AG10803 (cell line): ENCODE measurements at places on chromosomes 2 and 18.
A peak's percentile ranks its signal among the peaks of the same experiment; 100 is the strongest.

DNA sequence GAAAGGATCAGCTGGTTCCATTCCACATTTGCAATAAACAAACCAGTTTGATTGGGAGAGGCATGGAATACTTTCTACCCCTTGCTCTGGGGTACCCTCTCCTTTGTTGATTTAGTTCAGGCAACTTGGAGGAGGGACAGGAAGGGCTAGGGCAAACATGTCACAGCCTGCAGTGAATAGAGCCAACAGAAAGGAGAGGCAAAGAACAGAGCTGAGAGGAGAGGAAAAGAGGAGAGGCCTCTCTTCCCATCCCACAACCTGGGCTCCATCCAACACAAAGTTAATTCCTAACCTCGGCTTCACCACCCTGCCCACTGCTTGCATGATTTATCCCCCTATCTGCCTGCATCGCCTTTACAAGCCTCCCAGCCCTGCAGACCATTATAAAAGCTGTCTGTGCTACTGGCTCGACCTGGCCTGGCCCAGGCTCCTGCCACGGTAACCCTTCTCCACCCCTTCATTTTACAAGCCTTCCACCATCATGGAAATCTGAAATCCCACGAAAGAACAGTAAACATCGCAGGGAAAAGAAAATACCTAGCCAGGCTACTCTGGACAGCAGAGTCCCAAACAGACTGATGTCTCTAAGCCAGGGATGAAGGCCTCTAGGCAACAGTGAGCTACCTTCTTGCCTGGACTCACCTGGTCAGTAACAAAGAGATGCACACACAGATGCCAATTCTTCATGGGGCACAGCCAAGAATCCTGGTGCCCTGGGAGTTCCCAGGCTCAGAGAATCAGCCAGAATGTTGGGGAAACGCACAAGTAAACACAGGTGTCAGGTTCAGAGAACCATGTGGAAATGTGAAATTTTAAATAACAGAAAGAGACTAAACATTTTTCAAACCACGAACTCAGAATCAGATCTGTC is 43.6 kb downstream of the NHEJ1 start:
- DNase-seq = no peak

GRCh38 chr2:208618220-208618619 is 211.6 kb downstream of the PTH2R start:
- DNase-seq = no peak

DNA sequence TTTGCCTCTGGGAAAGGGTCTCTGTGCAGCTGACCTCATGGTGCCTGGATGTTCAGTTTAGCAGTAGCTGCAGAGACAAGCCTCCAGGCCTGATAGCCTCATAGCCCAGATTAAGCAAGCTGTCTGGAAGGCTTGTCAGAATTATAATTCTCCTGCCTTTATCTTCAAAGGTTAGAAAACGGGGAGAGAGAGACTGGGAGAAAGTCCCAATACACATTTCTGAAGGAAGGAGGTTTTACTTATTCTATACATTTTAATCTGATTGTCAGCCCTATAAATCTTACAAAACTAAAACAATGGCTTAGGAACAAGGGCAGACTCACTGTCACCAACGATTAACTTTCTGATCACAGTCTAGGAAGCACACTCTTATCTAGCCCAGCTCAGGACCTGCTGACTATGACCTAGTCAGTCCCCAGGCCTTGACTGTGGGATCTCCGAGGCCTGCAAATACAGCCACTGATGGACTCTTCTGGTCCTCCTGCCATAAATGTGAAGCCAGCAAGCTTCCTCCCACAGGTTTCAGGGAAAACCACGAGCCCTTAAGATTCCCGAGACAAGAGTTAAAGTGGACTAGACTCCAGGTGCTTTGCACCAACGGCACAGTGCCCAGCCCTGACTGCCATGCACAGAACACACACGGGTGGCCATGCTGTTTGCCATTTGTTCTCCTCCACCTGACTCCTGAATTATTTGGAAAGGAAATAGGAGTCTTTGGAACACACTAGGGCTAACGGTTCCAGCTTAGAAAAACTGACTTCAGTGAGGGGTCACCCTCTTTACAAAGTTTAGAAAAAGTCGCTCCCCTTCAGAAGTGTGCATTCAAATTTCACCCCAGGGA is 111.4 kb upstream of the SMAD7 start:
- no peak for DNase-seq

DNA sequence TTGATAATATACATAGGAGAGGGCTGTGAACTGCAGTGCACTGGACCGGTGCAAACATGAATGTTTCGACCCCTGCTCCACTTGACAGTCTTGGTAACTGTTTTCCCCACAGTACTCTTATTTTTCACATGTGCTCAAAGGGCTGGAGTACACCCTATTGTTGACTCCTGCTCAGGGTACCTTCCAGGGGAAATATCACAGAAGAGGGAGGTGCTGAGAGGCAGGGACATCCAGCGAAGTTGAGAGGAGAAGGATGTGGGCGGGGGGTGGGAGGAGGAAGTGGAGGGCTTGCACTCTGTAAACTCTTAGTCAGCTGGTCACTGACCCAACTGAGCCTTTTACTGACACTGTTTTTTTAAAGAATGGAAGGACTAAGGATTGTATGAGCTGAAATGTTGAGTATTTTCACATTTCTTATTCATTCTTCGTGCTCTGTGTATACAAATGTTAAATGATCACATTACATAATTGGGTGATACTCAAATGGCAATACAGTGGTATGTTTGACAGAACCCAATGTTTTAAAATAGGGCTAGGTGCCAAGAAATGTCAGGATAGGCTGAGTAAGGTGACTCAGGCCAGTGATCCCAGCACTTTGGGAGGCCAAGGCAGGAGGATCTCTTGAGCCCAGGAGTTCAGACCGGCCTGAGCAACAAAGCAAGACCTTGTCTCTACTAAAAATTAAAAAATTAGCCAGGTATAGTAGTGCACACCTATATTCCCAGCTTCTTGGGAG is 10.0 kb downstream of the INPP4A start:
- DNase-seq = no peak

DNA sequence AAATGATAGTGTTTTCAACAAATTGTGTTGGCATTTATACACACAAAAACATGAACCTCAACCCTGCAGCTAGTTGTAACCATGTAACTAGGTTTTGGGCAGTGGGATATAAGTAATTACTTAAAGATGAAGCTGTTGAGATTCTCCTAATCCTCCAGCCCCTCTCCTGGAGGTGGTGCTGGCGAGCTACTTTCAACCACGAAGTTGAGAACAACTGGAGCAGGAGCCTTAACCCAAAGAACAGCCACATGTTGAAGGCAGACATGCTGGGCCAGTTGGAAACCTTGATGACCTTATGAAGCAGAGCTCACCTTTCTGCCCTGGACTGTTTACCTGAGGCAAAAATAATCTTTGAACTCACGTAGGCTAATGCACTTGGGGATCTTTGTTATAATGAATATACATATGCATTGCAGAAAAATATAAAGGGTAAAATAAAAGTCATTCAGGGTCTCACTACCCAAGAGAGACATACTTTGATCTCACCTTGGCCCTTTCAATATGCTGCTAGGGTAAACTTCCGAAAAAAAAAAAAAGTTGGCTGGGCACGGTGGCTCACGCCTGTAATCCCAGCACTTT is 89.6 kb upstream of the NPAS2 start:
- peak; percentile 77 for DNase-seq

GRCh38 chr2:171159372-171160118 is 1.1 kb downstream of the TLK1 start:
- DNase-seq = peak; percentile 76

- no peak for DNase-seq
These were observed 204.1 kb downstream of the DCC start for GRCh38 chr18:52544086-52544485.

GRCh38 chr2:219084791-219085190 is 24.1 kb upstream of the IHH start:
- no peak for DNase-seq

DNA sequence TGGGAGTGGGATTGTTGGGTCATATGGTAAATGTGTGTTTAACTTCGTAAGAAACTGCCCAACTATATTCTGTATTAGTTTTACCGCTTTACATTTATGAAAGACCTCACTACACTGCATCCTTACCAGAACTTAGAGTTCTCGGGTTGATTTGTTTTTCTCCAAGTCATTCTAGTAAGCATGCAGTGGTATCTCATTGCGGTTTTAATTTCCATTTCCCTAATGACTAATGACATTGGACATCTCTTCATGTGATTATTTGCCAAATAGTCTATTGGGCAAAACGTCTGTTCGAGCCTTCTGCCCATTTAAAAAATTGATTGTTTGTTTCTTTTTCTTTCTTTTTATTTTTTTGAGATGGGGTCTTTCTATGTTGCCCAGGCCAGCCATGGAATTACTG is 6.8 kb downstream of the FBLN7 start:
- peak; percentile 40 for DNase-seq

DNA sequence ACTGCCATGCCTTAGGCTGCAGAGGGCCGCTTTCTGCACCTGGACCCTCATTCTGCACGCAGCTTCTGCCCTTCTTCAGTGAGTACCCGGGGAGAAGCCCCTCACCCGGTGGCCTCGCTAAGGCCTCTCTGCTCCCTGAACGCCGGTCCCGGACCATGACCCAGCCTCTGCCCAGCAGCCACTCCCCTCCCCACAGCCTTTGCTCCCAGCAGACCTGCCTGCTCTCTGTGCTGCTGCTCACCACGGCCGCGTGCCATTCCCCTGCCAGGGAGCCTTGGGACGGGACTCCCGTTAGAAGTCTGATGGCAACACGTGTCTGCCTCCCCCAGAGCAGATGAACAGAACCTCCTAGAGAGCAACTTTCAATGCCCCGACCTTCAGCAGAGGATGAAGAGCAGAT is 282.8 kb downstream of the NDUFA10 start:
- no peak for DNase-seq

GRCh38 chr2:237306083-237306786 is 107.7 kb downstream of the COL6A3 start:
- DNase-seq = no peak

DNA sequence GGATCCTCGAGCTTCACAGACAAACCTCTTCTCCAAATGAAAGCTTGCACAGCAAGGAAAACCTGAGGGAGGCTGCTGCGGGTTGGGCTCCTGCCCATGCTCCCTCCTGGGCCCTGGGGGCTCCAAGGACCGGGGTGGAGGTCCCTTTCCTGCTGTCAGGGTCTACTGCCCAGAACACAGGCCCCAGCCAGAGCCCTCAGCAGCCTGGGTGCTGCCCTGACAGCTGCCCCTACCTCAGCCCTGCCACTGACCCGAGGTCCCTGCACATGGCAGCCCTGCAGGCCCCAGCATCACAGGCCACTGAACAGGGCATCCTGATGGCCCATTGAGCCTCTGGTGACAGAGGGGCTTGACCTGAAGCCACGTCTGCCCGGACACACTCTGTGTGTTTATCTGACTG is 41.0 kb downstream of the CROCC2 start:
- no peak for DNase-seq

DNA sequence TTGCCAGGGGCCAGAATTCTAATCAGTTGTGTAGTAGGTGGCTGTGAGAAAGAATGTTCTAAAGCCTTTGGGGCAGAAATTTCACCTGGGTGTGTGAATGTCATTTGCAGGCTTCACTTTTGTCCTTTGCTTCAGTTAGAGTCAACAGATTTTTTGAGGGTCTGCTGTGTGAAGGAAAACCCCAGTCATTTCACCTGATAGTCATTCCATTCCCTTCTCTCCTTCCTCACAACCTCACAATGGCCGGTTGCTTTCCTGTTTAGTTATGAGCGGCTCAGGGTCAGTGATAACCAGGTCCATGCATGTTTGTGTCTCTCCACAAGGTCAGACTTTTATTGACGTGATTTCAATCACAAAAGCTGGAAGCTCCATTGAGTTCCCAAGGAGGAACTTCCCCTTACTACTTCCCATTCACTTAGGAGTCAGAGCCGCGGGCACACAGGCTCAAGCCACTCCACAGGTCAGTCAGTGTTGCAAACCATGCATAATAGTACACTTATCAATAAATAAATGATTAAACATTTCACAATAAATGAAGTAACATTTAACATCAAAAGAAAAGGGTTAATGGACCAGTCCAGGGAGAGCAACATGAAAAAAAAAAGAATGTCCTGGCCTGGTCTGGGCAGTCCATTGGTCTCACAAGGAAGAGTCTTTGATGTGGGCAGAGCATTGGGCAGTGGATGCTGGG is 74.3 kb downstream of the NPAS2 start:
- no peak for DNase-seq

DNA sequence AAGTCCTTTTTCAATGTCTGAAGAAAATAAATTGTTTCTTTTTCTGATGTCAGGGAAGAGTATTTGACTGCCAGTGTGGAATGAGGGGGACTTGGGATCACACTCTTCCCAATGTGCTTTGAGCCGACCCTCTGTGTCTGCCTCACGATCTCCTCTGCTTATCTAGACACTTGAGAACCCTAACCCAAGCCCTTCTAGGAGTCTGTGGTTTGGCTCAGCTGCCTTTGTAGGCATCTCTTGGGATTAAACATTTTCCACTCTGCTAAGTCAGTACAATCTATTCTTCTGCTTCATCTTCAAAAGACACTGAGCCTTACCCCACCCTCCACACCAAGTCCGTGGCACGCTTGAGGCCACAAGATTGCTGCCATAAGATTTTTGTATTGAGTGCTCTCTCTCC is 19.4 kb downstream of the FAM110C start:
- no peak for DNase-seq

- no peak for DNase-seq
These were observed 25.6 kb downstream of the GNLY start for GRCh38 chr2:85719609-85720240.

GRCh38 chr2:104504331-104505073 is 349.4 kb upstream of the POU3F3 start:
- DNase-seq = no peak

- DNase-seq = no peak
These were observed 30.3 kb downstream of the MC2R start for GRCh38 chr18:13885009-13885408.

- peak; percentile 41 for DNase-seq
These were observed 1.5 kb downstream of the MAP3K2 start for GRCh38 chr2:127386246-127386645.

DNA sequence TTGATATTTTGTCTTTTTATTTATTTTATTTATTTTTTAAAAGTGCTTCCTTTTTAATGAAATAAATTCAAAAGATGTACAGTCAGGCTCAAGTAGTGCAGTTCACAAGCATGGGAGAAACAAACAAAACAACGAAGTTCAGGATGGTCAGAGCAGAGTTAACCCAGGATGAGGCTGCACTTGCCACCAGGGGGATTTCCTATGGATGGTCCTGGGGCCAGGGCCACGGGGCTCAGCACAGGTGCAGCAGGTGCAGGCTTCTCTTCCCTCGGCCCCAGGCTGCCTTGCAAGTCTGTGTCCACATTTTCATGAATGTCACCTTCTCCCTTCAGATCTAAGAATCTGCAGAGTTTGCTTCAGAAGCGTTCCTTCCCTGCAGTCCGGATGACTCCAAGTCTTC is 76.5 kb downstream of the CDCA7 start:
- DNase-seq = no peak

- DNase-seq = no peak
These were observed 64.0 kb downstream of the REL start for GRCh38 chr2:60945341-60945740.

- no peak for DNase-seq
These were observed 4.8 kb downstream of the COPS9 start for GRCh38 chr2:240131296-240131695.

GRCh38 chr2:128770143-128771085 is 451.7 kb upstream of the HS6ST1 start:
- no peak for DNase-seq
